Eye (tissue), 1 donor: ENCODE measurements at places on chromosomes 11 and 22.

DNA sequence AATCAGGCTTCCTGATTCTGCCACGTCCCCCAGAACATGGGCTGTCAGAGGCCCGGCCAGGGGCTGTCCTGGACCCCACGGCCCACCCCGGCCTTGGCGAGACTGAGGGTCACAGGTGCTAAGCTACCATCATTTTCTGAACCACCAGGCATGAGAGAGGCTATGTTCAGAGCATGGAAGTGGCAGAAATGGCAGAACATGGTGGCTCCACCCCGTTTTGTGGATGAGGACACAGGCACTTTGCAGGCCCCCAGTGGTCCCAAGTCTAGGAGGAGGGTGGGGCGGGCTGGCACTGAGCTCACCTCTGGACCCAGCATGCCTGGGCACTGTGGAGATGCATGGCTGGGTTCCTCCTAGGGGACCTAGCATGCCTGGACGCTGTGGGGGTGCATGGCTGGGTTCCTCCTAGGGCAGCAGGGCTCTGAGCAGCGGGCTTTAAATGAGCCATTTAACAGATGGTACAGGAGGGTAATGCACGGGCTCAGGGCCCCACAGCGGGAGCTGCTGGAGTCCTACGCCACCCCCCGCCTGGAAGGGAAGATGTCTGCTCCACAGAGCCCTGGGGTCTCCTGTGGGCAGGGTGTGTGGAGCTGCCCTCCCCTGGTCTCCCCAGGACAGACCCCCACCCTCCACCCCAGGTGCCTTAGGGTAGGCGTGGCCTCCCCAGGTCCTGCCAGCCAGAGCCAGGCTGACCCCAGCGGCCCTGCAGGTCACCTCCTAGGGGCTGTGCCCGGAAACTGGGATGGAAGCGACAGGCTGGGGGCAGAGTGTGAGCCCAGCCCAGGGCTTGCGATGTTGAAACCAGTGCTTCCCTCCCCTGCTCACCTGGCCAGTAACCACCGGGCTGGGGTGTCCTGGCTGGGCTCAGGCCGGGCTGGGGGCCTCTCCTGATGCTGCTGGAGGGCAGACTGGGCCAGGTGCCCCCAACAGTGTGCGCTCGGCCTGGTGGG, 6.1 kb upstream of the MUC5AC start:
- no peak for DNase-seq

DNA sequence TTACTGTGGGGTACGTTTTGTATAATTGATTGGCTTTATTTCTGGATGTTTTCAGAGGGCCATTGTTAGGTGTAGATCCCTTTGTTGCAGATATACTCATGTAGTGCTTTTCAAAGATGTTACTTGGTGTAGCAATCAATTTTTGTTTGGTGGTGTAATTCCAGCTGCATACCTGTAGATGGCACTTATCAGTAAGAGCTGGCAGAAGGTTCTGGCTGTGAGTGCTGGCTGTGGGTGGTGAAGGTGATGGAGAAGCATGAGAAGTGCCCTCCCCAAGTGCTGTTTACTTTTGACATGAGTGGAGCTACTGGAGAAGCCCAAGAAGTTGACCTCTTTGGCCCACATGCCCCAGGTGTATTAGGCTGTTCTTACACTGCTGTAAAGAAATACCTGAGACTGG, 1074.9 kb downstream of the FAM181B start:
- no peak for DNase-seq

DNA sequence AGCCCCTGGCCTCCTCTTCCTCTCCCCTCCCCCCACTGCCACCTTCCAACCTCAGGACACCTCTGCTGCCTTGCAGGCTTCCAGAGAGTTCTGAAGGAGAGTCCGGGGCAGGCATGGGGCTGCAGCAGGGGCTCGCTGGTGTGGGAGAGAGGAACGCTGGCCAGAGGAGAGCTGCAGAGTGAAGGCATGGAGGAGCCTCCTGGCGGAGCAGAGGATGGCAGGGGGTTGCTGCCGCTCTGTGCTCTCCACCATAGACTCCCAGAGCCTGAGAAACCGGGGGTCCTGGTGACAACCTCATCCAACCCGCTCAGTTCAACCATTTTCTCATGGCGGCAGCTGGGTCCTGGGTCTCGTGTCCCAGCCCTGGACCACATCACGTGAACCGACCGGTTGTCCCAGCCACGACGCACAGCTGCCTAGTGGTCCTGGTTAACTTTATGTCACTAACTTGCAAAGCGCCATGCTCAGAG, 17.5 kb downstream of the MRGPRG start:
- no peak for DNase-seq

DNA sequence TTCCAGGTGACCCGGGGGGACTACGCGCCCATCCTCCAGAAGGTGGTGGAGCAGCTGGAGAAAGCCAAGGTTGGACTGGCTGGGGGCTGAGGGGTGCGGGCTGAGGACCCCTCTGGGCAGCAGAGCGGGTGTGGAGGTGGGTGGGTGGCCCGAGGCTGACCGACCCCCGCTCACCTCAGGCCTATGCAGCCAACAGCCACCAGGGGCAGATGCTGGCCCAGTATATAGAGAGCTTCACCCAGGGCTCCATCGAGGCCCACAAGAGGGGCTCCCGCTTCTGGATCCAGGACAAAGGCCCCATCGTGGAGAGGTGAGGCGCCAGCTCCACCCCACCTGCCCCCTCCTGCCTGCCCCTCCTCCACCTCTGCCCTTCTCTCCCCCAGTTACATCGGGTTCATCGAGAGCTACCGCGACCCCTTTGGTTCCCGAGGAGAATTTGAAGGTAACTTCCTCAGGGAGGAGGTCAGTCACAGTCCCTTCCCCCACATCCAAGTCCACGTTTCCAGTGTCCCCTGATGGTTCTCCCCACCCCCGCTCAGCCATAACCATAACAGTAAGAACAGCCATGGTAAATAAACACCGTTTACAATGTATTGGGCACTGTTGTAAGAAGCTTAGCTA, 11.2 kb downstream of the DPP3 start:
- DNase-seq: no peak

GRCh38 chr11:88375927-88376470, 38.5 kb upstream of the CTSC start:
- DNase-seq: no peak

DNA sequence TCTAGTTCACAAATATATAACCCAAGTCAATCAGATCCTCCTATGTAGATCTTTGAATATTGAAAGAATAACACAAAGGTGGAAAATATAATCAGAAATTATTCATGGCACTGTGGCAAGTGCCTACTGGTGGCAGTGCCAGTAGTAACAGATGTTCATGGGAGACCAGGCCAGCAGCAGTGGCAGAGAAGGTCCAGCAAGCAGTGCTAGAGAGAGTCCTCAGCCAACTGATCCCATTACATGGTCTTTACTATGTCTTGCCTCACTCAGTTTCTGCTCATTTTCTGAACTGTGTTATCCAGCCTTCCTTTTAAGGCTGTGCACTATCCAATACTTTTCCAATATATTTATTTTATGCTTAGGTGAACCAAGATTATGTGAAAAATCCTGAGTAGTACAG, 124.9 kb downstream of the MRTFA start:
- no peak for DNase-seq

GRCh38 chr11:48051217-48051830, 71.0 kb downstream of the PTPRJ start:
- no peak for DNase-seq
